SW 1271 (cell line): ENCODE measurements at places on chromosomes 6 and 20.
A peak's percentile ranks its signal among the peaks of the same experiment; 100 is the strongest.

DNA sequence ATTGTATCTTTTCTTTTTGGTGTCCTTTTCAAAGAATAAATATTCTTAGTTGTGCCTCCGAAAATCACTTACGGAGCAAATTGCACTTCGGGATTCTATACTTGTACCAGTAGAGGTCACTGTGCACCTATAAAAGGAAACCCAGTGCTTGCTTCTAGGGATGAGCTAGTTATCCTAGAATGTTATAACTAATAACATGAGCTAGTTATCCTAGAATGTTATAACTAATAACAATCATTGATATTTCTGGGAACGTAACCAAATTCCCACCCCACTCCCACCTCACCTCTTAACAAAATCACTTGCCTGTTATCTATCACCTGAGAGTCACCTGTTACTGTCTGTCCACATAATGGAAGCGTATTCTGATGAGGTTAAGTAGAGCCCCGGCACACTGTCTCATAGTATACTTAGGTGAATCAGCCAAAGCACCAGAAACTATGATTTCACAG lies 126.9 kb upstream of the TIAM2 start:
- peak; percentile 37 for DNase-seq

- no peak for DNase-seq
These were observed 523 bp upstream of the COX7A2 start for GRCh38 chr6:75244063-75244584.

DNA sequence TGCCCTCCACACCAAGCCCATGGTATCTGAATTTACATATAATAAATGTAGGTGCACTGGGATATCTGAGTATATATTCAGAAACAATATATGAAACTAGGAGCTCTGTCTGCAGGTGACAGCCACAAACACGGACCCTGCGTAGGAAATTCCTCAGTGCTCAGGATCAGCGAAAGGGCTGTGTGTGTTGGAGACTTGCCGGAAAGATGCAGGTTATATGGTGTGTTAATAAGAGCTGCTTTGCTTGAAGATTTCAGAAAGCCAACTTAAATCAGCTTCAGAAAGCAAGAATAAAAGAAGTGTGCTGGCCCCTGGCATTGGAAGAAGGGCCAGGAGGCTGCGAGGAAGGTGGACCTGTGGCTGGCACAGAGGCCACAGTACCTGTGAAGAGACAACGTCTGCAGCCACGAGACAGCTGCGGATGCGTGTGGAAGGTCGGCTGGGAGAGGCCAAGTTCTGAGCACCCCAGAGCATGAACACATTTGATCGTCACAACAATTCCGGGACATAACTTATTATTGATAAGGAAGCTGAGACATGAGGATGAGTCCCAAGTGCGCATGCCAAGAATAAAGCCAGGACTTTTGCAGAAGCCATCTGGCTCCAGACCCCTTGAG lies 183.2 kb downstream of the DLL1 start:
- DNase-seq, result no peak

DNA sequence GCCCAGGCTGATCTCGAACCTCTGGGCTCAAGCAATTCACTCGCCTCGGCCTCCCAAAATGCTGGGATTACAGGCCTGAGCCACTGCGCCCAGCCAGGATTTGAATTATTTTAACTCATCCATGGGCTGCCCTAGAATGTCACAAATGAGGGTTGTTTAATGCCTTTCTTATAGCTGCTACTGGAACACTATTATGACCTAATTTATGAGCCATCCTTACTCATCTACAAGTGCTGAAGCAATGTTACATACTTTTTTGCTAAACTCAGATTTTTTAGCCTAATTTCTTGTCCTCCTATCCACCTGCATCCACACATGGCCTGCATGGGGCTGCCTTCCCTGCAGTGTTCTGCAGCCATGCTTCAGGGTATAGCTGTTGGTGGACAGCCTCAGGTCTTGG lies 59.9 kb downstream of the RTN4IP1 start:
- DNase-seq, result no peak

- no peak for DNase-seq
These were observed 66.1 kb downstream of the SYNJ2 start for GRCh38 chr6:158047563-158048323.

DNA sequence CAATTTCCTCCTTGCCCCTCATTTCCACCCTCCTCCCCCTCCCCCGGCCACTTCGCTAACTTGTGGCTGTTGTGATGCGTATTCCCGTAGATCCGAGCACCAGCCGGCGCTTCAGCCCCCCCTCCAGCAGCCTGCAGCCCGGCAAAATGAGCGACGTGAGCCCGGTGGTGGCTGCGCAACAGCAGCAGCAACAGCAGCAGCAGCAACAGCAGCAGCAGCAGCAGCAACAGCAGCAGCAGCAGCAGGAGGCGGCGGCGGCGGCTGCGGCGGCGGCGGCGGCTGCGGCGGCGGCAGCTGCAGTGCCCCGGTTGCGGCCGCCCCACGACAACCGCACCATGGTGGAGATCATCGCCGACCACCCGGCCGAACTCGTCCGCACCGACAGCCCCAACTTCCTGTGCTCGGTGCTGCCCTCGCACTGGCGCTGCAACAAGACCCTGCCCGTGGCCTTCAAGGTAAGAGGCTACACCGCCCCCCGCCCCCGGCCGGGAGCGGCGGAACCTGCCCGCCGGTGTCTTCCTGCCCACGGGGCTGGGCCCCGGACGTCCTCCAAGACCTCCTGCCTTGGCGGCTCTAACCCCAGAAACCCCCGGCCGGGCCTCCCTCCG lies 44.9 kb upstream of the SUPT3H start:
- no peak for DNase-seq

GRCh38 chr20:56626367-56627121 lies 2.6 kb upstream of the TFAP2C start:
- no peak for DNase-seq
